ENCODE measurements at places on chromosomes 16 and 17.
A peak's percentile ranks its signal among the peaks of the same experiment; 100 is the strongest.

GRCh38 chr16:68644296-68644695, 814 bp upstream of the CDH3 start:
- no peak for DNase-seq

GRCh38 chr17:15341385-15341849, at the start of gene TEKT3:
TSS of gene TEKT3 (minus strand) at chr17:15341597. CDS start at chr17:15331585, 10,012 bp downstream.
- DNase-seq, result no peak

GRCh38 chr16:76931186-76931585, 259.8 kb upstream of the MON1B start:
- DNase-seq, result no peak

DNA sequence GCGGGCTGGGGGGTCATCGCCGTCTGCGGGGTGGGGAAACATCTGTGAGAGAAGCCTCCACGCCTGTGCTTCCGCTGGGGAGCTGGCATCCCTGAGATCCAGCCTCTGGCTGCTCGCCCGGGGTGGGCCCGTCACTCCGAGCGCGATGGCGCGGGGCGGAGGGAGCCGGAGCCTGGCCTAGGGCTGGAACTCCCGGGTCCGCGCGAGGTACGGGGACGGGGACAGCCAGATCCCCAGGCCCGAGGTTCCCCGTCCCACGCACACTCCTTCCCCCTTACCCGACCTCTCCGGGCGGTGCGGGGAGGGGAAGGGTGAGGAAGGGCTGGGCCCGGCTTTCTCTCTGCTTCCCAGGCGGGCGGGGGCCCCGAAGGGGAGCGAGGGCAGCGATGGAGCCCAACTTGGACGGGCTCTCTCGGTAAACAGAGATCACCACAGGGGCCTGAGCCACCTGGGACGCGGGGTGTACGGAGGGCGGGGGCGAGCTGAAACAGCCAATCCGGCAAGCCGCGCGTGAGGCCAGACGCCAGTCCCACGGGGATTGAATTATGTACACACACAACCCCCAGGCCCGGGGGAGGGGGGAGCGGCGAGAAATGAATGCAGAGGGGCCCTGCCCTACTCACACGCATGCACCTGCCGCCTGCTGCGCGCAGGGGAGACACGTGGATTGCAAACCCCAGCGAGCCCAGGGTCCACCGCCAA, at the start of gene SLC16A11:
Gene SLC16A11, minus strand, starts transcription at position 596 of the 702 bp plus-strand sequence. Its CDS starts 579 bp downstream, at position 17.
- DNase-seq, result no peak

- DNase-seq, result no peak
These were observed at the start of gene NOG for GRCh38 chr17:56593646-56594319. TSS of gene NOG (plus strand) at chr17:56593699. CDS start at chr17:56594224, 525 bp downstream.

- DNase-seq, result no peak
These were observed 21.5 kb upstream of the KIFC3 start for GRCh38 chr16:57823836-57824235.

- no peak for DNase-seq
These were observed 19.9 kb downstream of the ZNF200 start for GRCh38 chr16:3214904-3215600.

GRCh38 chr17:40647624-40648383, at the start of gene SMARCE1:
TSS of gene SMARCE1 (minus strand) at chr17:40647818. CDS start at chr17:40645802, 2,016 bp downstream.
- DNase-seq, result peak; percentile 23

GRCh38 chr17:7077911-7078546, 2.0 kb downstream of the CLEC10A start:
- no peak for DNase-seq

DNA sequence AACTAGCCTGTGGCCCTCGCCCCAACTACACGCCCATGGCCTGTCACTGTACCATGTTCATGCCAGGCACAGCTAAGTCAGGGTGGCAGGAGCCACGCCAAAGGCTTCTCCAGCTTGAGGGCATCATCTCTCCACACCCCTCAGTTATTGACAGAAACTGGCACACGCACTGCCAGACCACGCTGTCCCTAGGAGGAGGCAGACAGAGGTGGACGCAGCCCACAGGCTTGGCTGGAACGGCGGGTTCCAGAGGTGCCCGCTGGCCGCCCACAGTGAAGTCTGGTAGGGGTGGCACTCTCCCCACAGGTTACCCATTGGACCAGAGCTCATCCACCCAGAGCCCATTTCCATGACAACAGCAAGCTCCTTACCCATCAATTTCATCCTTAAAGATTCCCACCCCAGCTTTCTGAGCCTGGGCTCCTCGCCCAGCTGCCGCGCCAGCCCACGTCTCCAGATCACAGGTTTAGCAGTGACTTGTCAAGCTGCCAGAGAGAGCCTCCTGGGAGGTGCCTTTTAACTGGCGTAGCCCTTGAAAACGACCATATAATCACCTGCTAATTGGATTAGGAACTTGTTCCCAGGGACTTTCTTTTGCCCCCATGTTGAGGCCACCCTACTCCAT, 27.9 kb downstream of the RPRML start:
- DNase-seq, result no peak

GRCh38 chr17:67386965-67387551, 10.0 kb downstream of the PITPNC1 start:
- DNase-seq, result no peak

DNA sequence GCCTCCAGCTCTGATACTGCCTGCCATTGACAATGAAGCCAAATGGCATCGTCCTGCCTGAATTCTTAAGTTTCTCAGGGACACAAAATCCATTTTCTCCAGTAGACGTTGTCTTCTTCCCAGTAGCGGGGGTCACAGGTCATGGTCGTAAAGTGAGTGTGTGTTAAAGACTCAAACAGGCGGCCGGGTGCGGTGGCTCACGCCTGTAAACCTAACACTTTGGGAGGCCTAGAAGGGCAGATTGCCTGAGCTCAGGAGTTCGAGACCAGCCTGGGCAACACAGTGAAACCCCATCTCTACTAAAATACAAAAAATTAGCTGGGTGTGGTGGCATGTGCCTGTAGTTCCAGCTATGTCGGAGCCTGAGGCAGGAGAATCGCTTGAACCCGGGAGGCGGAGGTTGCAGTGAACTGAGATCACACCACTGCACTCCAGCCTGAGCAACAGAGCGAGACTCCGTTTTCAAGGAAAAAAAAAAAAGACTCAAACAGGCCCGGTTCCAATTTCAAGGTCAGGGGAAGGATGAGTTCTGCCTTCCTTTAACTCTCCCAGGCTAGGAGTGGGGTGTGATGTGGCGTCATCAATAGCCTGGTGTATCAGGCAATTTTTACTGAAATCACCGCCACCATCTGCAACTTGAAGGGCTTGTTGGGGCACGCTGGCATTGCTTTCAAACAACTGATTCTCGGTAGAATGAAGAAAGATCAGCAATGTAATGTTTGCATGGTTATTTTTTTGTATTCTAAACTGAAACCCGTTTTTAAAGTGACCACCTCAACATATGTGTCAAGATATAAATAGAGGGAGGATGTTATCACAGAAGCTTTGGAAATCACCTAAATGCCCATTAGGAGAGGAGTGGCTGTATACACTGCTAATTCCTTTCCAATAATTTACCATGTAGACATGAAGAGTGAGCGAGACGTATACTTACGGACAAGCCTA, 91.0 kb downstream of the WSCD1 start:
- no peak for DNase-seq

GRCh38 chr16:48959204-48959603, 322.4 kb downstream of the CBLN1 start:
- no peak for DNase-seq

DNA sequence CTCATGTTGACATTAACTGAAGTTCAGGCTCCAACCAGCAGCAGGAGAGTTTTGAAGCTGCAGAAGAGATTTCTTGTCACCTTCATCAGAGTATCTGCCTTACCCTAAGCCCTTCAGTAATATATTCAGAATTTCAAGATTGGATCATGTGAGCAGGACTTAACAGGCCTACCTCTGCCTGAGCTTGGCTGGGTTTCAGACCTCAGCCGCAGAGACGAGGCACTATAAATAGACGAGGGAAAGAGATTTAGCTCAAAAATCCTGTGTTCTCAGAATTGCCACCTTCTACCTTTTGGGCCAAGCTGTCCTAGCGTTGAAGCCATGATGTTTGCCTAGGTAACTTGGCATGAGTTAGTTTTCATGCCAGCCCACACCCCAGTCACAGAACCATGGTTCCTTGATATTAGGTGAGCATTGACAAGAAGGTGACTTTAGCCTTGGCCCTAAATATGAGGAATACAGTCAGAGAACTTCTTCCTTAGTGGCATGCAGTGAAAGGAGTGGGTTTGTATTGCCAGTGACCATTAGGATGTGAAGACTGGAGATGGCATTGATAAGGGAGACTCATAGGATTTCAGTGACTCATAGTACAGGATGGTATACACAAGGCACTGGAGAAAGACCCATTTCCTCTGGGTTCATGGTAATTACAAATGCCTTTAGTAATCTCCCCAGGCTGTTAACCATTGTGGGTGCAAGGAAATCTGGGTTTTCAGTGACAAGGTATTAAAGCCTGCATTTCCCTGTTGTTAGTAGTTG, 224.3 kb downstream of the MSI2 start:
- DNase-seq, result peak; percentile 55

DNA sequence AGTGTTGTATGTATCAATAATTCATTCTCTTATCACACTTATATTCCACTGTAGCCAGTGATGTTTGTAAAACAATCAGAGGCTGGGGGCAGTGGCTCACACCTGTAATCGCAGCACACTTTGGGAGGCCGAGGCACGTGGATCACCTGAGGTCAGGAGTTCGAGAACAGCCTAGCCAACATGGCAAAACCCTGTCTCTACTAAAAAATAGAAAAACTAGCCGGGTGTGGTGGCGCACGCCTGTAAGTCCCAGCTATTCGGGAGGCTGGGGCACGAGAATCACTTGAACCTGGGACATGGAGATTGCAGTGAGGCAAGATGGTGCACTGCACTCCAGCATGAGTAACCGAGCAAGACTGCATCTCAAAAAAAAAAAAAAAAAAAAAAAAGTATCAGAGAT, 217.0 kb downstream of the CPPED1 start:
- no peak for DNase-seq

DNA sequence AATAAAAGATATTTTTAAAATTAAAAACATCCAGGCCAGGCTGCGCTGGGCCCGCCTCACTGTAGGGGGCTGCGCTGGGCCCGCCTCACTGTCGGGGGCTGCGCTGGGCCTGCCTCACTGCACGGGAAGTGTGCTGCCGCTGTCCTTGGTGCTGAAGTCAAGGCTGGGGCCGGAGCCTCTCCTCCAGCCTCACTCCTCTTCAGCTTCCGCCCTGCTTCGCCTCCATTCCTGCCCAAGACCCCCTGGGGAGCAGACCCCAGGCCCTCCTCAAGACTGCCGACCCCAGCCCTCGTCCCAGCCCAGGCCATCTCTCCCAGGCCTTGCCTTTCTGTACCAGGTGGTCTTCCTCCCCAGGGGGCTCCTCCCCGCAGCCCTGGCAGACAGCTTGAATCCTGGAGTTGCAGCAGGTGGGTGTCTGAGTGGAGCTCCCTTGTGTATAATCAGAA, 26.2 kb downstream of the ENDOV start:
- no peak for DNase-seq

DNA sequence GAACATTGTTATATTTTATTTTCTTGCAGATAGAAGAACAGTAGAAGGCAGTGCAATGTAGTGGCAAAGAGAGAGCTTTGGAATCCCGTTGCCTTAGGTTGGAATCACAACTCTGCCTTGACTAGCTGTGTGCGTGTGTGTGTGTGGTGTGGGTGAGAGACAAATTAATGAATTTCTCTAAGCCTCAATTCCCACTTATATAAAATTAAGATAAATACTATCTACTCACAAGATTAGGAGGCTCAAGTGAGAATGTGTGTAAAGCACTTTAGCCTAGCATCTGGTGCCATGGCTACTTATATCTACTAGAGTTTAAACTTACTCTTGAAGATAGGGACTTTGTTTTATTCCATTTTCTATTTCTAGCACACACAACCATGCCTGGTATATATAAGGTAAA, 12.8 kb downstream of the CPD start:
- DNase-seq, result no peak

- DNase-seq, result no peak
These were observed 17.3 kb upstream of the SPN start for GRCh38 chr16:29645694-29646187.

- peak; percentile 88 for DNase-seq
These were observed 463.8 kb upstream of the HSBP1 start for GRCh38 chr16:83343935-83344366.

- DNase-seq, result no peak
These were observed 580 bp downstream of the CD300LD start for GRCh38 chr17:74591503-74591902.

- DNase-seq, result no peak
These were observed 99.8 kb downstream of the SHISA6 start for GRCh38 chr17:11340803-11341202.

DNA sequence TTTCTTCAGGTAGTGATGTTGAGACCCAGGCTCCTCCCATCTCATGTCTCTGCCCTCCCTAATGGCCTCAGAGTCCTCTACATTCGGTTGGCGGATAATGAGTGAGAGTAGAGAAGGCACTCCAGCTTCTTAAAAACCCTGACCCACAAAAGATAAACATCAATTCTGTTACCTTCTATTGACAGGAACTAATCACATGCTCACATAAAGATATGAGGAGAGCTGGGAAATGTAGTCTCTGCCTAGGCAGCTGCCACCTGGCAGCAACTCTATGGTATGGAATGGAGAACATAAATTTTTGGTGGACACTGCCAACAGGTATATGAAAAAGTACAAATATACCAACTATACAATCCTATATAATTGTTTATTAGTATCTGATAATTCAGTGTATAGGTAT, 110.7 kb upstream of the HLF start:
- DNase-seq, result no peak

- DNase-seq, result no peak
These were observed 953 bp downstream of the TBX6 start for GRCh38 chr16:30090610-30091331.

DNA sequence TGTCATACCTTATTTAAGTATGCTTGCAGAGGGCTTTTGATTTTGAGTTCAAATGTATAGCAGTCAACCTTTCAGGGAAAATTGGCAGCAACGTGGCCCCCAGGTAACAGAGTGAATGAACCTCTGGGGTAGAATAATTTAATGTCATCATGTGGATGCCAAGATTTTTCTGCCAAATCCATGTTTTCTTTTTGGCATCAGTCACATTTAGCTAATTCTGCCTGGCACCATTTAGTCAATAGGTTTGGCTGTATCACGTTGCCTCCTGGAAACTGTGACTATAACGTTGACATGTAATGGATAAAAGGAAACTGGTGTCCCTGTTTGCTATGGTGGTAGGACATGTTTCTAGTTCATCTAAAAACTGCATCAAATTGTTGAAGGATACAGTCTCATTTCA, 115.5 kb downstream of the HS3ST2 start:
- DNase-seq, result no peak
